Endothelial cell of coronary artery (primary cell): ENCODE measurements at places on chromosomes 4 and X. TPM values are rescaled to one million over a fixed set of nuclear protein-coding genes. Genes with fewer than 3 reads are reported as not detected.

TEX13C gene
- not detected in 2 replicates for total RNA-seq

MBNL3 gene
- 0.56 and 0.99 TPM in 2 replicates for total RNA-seq

IL1RAPL2 gene
- total RNA-seq, result not detected in 2 replicates

EGF gene
- under 0.01 TPM in 1 of 2 replicates, not detected in the other for total RNA-seq

FAM133A gene
- under 0.01 TPM in 1 of 2 replicates, not detected in the other for total RNA-seq

ANK2 gene
- total RNA-seq, result 1.5 and 1.7 TPM in 2 replicates

CPZ gene
- 1.2 TPM in 1 of 2 replicates, not detected in the other for total RNA-seq

PABPC5 gene
- 0.45 and 0.56 TPM in 2 replicates for total RNA-seq

HSFX1 gene
- 0.28 and 0.36 TPM in 2 replicates for total RNA-seq

MAGED4B gene
- 13.7 and 46.1 TPM in 2 replicates for total RNA-seq
